A549 treated with dexamethasone at 1 μM for 4 hours (cell line): ENCODE measurements at places on chromosomes 16 and 17. TPM values are rescaled to one million over a fixed set of nuclear protein-coding genes. Genes with fewer than 3 reads are reported as not detected.

The PRCD gene
- total RNA-seq: not detected in 5 replicates

The KRTAP4-4 gene
- not detected in 5 replicates for total RNA-seq

The HIC1 gene
- total RNA-seq: 0.56 to 1.8 TPM (median 1.5 TPM) in 5 replicates

The VASN gene
- total RNA-seq: 3.6 to 6.2 TPM (median 5.6 TPM) in 5 replicates

The UTS2R gene
- 0.06 TPM in 2 of 5 replicates, not detected in the others for total RNA-seq

The CCL4 gene
- total RNA-seq: 0.29 TPM in 1 of 5 replicates, not detected in the others

The HAS3 gene
- 32.7 to 48.6 TPM (median 44.3 TPM) in 5 replicates for total RNA-seq

The CCL5 gene
- 0.80 to 1.7 TPM (median 1.2 TPM) in 5 replicates for total RNA-seq

The SLFN12 gene
- total RNA-seq: 0.06 TPM in 1 of 5 replicates, not detected in the others

The PYDC1 gene
- total RNA-seq: not detected in 5 replicates

The FDXR gene
- 43.0 to 66.9 TPM (median 58.2 TPM) in 5 replicates for total RNA-seq

The UBE2G1 gene
- total RNA-seq: 64.0 to 92.5 TPM (median 86.2 TPM) in 5 replicates

The GABARAP gene
- total RNA-seq: 596 to 790 TPM (median 609 TPM) in 5 replicates

The ASIC2 gene
- total RNA-seq: 1.4 to 1.7 TPM (median 1.4 TPM) in 5 replicates

The TMEM238L gene
- total RNA-seq: not detected in 5 replicates

The DNAH9 gene
- total RNA-seq: 0.13 TPM in 1 of 5 replicates, not detected in the others

The TERB1 gene
- 0.05 to 0.08 TPM (median 0.07 TPM) in 3 of 5 replicates, not detected in the others for total RNA-seq

The TPSG1 gene
- total RNA-seq: 0.08 to 0.09 TPM in 2 of 5 replicates, not detected in the others

The HEATR9 gene
- not detected in 5 replicates for total RNA-seq

The CYGB gene
- total RNA-seq: 0.71 to 1.4 TPM (median 0.98 TPM) in 5 replicates

The OR1D2 gene
- not detected in 5 replicates for total RNA-seq

The ZNF598 gene
- total RNA-seq: 35.1 to 67.2 TPM (median 61.5 TPM) in 5 replicates

The BCL6B gene
- not detected in 5 replicates for total RNA-seq

The KRTAP4-3 gene
- total RNA-seq: not detected in 5 replicates

The LAT gene
- 2.2 to 5.0 TPM (median 3.5 TPM) in 5 replicates for total RNA-seq

The CTRB1 gene
- 0.18 TPM in 1 of 5 replicates, not detected in the others for total RNA-seq

The CDH5 gene
- 0.15 to 0.25 TPM (median 0.22 TPM) in 5 replicates for total RNA-seq

The SLC47A2 gene
- 0.04 to 0.13 TPM (median 0.07 TPM) in 5 replicates for total RNA-seq

The RDM1 gene
- total RNA-seq: 2.2 to 3.3 TPM (median 2.6 TPM) in 5 replicates

The ABCC3 gene
- 91.0 to 164 TPM (median 132 TPM) in 5 replicates for total RNA-seq

The WNT3 gene
- 3.6 to 4.7 TPM (median 4.2 TPM) in 5 replicates for total RNA-seq

The IL17C gene
- total RNA-seq: not detected in 5 replicates

The HSF5 gene
- total RNA-seq: not detected in 5 replicates

The CCDC144A gene
- total RNA-seq: 0.58 to 1.7 TPM (median 1.5 TPM) in 5 replicates

The DNAAF8 gene
- total RNA-seq: 0.83 to 1.4 TPM (median 1.1 TPM) in 5 replicates

The TBC1D3H gene
- not detected in 5 replicates for total RNA-seq

The PABPN1L gene
- not detected in 5 replicates for total RNA-seq

The ITGAD gene
- 0.02 to 0.10 TPM (median 0.05 TPM) in 4 of 5 replicates, not detected in the other for total RNA-seq

The PLCD3 gene
- total RNA-seq: 124 to 185 TPM (median 158 TPM) in 5 replicates

The TSPAN10 gene
- 4.0 to 5.5 TPM (median 4.3 TPM) in 5 replicates for total RNA-seq
